Islet precursor cell (in vitro differentiated cells): ENCODE measurements at places on chromosomes 7 and 10.

DNA sequence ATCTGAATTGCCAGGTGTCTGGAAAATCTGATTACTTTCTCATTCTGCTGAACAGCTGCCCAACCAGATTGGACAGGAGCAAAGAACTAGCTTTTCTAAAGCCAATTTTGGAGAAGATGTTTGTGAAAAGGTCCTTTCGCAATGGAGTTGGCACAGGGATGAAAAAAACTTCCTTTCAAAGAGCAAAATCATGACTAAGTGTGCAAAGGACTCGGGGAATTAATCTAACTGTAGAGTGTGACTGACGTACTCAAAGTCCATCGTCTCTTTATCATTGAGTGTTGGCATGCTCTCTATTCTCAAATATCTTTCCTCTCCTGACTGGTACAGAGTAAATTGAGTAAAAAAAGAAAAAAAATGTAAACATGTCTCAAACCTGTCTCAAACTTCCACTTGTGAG, 3.3 kb downstream of the NPS start:
- no peak for DNase-seq

GRCh38 chr7:14751461-14751860, 151.1 kb downstream of the DGKB start:
- no peak for DNase-seq

GRCh38 chr10:58502956-58503355, 9.7 kb upstream of the BICC1 start:
- no peak for DNase-seq

DNA sequence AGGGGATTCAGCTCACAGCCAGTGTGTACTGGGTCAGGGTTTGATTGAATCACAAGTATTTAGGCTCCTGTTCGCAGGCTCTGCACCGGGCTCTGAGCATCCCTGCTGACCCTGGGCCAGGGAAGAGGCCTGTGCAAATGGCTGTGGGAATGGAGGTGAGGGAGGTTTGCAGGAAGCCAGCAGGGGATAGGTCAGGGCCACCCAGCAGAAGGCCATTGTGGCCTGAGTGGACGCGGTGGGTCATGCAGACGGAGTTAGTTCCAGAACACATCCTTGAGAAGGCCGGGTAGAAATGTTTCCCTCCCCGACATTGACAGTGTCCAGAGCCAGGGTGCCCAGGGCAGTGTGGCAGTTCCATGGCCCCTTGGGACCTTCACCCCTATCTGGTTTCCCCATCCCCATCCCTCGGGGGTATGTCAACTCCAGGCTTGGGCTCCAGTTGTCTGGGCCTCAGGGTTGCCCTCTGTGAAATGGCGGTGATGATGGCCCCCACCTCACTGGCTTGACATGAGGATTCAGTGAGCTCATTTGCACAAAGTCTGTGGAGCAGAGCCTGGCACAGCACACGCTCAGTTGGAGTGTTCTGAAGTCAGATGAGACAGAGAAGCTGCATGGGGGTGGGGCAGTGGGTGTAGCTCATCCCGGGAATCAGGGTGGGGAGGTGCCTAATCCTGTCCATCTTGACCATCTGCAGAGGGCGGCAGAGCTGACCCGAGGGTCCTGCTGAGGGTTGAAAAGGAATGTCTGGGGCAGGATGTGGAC, 107.6 kb downstream of the ADCY1 start:
- DNase-seq: peak; percentile 66

GRCh38 chr7:6258440-6259182, 13.8 kb downstream of the CYTH3 start:
- no peak for DNase-seq

GRCh38 chr7:116169060-116169459, 41.3 kb upstream of the TES start:
- no peak for DNase-seq

GRCh38 chr10:14024329-14025202, 306.2 kb downstream of the FRMD4A start:
- no peak for DNase-seq

- DNase-seq: no peak
Measured at GRCh38 chr7:54885285-54885684, 126.3 kb upstream of the SEC61G start.

DNA sequence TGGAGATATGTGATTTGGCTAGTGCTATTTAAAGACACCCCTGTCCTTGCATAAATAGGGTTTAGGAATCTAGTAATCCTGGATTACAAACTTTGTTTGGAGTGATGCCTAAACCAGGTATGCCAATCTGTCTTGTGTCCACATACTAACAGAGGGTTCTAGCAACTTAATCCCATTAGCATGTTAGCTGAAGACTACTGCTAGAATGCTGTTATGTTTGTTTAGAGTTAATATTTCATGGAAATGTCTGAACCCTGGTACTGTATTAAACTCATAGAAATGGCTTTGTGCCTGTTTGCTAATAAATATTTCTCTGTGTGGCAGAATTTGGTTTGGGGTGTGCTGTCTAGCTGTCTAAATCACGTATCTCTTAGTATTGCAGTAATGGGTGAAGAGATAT, 150.8 kb downstream of the PFKFB3 start:
- DNase-seq: no peak

GRCh38 chr7:46900312-46901263, 681.3 kb downstream of the TNS3 start:
- DNase-seq: no peak

DNA sequence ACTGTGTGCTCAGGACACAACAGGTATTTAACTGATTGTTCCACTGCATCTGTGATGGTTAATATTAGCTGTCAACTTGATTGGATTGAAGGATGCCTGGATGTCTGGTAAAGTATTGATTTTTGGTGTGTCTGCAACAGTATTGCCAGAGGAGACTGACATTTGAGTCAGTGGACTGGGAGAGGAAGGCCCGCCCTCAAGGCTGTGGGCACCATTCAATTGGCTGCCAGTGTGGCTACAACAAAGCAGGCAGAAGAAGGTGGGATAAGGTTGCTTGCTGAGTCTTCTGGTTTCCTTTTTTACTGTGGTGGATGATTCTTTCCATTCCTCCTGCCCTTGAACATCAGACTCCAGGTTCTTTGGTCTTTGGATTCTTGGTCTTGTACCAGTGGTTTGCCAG, 137.1 kb upstream of the FAM13C start:
- DNase-seq: no peak

GRCh38 chr7:54831046-54831643, 72.1 kb upstream of the SEC61G start:
- DNase-seq: no peak

DNA sequence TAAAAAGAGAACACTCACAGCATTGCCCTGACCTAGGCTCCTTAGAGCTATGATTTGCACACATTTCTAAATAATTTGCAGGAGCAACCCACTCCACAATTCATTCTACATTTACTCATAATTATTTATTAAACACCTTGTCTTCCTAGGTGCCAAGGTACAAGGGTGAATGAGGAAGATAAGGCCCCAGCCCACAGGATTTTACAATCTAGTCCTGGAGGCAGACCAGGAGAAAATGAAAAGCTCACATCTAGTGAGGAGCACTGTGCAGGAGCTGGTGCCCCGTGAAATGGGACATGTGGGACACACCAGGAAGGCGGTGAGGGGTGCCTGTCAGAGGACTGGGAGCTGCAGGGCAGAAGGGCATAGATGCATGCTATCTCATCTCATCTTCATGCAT, 59.7 kb upstream of the LRRC18 start:
- DNase-seq: peak; percentile 24

GRCh38 chr7:42831718-42832522, 80.0 kb downstream of the C7orf25 start:
- DNase-seq: no peak

- peak; percentile 53 for DNase-seq
Measured at GRCh38 chr10:104127411-104127810, 5.4 kb downstream of the SFR1 start.

- DNase-seq: no peak
Measured at GRCh38 chr10:74289951-74290350, 138.9 kb downstream of the ADK start.

- peak; percentile 84 for DNase-seq
Measured at GRCh38 chr10:46255801-46256747, 30.7 kb upstream of the ANTXRL start.

GRCh38 chr7:34220506-34221185, 315.3 kb downstream of the BMPER start:
- no peak for DNase-seq

DNA sequence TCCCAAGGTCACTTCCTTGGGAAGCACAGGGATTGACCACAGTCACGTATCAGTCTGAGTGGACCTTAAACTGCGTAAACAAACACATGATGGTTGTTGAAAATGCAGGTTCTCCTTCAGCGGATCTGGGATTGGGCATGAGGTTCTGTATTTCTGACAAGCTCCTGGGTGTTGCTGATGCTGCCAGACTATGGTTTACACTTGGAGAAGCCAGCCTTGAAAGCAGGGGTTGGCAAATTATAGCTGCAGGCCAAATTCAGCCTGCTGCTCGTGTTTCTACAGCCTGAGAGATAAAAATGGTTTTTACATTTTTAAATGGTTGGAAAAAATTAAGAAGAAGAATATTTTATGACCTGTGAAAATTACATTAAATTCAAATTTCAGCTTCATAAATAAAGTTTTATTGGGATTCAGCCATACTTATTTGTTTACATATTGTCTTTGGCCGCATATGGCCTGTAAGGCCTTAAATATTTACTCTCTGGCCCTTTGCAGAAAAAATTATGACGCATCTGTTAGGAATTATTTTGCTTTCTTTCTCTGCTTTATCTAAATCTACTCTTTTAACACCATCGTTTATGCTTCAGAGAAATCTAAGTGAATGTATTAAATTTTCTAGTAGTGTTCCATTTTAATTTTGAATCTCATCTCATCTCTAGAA, 109.6 kb downstream of the SH2D4B start:
- no peak for DNase-seq

DNA sequence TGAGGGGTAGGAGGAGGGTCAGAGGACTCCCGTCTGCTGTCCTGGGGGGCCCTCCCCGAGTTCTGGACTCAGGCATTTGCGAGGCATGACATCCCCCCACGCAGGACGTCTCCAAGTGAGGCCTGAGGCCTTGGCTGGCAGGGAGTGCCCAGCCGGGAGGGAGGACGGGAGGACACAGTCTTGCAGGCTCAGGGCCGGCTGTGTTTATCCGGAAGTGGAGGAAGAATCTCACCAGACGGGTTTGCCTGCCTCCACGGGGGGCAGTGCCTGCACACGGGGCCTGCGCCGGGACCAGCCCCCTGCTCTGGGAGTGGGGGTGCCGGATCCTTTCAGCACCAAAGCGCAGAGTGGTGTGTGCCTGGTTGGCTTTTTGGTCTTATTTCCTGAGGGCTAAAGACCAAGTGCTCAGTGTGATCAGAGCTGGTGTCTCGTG, 10.9 kb downstream of the PWWP2B start:
- DNase-seq: peak; percentile 95

DNA sequence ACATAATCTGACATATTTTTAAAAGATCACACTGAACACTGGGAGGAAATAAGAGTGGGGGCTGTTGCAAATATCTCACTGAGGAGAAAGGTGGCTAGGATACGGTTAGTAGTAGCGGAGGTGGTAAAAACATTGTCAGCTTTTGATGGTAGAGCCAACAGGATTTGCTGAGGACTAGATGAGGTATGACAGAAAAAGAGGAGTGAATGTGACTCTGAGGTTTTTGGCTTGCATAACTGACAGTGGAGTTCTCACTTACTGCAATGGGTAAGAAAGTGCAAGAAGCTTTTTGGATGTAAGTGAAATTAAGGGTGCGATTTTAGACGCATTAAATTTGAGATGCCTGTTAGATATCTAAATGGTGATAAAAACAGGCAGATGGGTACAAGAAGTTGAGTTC, 102.0 kb upstream of the MBL2 start:
- DNase-seq: no peak

DNA sequence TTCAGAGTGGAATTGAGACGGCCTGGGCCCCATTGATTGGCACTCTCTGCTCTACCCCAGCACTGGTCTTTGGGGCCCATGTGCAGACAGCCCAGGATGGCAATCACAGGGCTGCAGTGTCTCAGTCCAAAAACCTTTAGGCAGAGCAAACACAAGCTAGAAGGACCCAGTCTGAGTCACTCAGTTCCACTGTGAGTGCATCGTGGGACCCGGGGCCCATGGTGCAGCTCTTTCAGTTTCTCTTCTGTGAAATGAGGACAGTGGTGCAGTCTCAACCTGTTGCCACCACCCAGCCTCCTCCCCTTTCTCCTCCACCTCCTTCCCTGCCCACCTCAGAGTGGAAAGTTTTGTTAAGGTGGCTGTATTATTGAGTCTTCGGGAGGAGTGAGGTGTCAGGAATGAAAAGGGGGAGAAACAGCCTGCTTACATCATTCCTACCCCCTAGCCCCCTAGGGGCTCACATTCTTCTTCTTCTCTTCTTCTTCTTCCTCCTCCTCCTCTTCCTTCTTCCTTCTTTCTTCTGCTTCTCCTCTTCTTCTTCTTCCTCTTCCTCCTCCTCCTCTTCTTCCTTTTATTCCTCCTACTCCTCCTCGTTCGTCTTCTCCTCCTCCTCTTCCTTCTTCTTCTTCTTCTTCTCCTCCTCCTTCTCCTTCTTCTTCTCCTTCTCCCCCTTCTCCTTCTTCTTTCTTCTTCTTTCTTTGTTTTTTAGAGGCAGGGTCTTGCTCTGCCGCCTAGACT, 19.5 kb upstream of the CARD11 start:
- DNase-seq: no peak

GRCh38 chr7:151113344-151114150, 27.3 kb downstream of the AGAP3 start:
- peak; percentile 98 for DNase-seq

DNA sequence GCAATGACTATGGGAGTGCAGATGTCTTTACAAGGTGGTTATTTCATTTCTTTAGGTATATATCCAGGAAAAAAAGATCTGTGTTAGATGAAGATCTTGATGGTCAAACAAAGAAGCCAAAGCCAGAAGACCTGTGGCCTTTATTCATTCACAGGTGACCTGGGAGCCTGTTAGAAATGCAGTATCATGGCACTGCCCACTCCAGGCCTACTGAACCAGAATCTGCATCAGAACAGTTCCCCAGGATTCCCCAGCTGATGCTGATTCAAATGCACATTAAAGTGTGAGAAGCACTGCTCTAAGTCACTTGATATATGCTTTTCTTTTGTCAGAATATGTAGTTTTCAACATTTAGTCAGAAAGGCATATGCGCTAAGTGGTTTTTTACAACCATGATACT, 251.1 kb downstream of the IPMK start:
- DNase-seq: no peak

DNA sequence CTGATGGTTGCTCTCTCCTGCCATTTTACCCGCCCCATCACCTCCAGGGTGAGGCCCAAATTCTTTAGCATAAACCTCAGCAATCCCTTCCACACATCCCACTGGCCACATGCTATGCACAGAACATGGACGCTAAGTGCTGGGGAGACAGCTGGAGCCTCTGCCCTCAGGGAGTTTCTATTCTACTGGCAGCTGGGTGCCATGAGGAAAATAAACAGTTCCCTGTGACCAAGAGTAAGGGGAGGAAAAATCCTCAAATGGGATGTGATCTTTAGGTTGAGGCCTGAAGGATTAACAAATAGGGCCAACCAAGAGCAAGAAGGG, 1.2 kb downstream of the PARP12 start:
- no peak for DNase-seq
